ENCODE measurements at places on chromosomes 2 and 18.
A peak's percentile ranks its signal among the peaks of the same experiment; 100 is the strongest.

DNA sequence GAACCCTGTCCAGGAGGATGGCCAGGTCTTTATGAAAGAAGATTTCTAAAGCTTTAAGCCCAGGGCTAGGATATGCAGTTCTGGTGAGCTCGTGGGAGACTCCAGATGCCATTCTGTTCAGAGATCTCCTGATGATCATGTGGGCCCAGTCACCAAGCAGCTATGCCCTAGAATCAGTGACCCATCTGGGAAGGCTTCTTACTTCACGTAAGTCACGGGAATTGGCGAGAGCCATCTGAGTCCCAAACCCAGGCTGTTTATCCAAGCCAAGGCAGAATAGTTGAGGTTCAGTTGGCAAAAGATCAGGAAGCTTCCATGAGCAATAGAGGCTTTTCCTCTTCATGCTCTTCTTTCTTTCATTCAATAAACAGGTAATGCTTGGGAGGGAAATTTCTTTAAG, 23.9 kb downstream of the ANTXR1 start:
- H3K27me3 ChIP-seq: no peaks in the 10 kb centered on the region
- H3K36me3 ChIP-seq: no peaks in the 10 kb centered on the region
- no peak overlapping the region for H3K4me3 ChIP-seq
- H3K4me1 ChIP-seq: peaks cover 65% of the 10 kb centered on the region
- no peak for DNase-seq

- H3K4me1 ChIP-seq: no peaks in the 10 kb centered on the region
- no peaks in the 10 kb centered on the region for H3K27me3 ChIP-seq
- H3K4me3 ChIP-seq: no peak overlapping the region
- H3K36me3 ChIP-seq: no peaks in the 10 kb centered on the region
- no peak overlapping the region for H3K27ac ChIP-seq
These were observed 24.1 kb upstream of the RAMP1 start for GRCh38 chr2:237835372-237835771.

DNA sequence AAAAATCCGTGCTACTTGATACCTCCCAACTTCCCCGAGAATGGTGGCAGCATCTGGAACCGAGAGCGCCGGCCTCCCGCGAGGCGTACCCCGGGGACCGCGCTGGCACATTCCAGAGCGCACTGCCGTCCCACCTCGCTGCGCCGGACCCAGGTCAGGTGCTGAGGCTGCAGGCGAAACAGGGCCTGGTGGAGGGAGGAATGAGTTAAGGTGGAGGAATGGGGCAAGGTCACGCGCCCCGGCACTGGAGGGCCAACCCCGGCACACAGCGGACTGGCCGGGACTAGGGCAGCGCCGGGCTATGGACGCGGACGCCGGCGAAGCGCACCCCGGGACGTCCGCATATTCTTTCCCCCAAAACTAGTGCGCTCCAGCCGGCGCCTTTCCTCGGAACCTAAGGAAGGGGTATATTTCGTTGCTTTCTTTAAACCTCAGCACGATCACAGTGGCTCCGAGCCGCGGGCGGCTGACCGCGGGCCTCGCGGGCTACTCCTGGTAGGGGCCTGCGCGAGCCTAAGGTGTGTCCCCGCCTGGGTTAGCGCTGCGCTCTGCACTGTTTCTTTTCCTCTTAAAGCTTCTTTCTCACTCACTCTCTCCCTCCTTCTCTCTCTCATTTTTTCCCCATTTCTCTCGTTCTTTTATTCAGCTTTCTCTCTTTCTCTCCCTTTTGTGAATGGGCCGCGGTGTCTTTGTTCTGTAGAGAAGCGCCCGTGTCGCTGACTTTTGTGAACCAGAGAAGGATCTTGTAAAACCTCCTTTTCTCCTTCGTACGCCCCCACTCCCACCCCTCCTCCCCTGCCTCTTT, 2.1 kb upstream of the OTX1 start:
- H3K4me1 ChIP-seq: peaks cover 34% of the 10 kb centered on the region
- peaks cover 34% of the 10 kb centered on the region for H3K27me3 ChIP-seq
- peak overlapping the region; percentile 75 for H3K4me3 ChIP-seq
- peaks cover 7% of the 10 kb centered on the region for H3K36me3 ChIP-seq
- DNase-seq: no peak
- no peak overlapping the region for H3K27ac ChIP-seq

GRCh38 chr18:11885278-11885947, 22.7 kb downstream of the MPPE1 start:
- peaks cover 43% of the 10 kb centered on the region for H3K36me3 ChIP-seq
- no peaks in the 10 kb centered on the region for H3K27me3 ChIP-seq
- no peak overlapping the region for H3K4me3 ChIP-seq
- DNase-seq: no peak
- H3K4me1 ChIP-seq: no peaks in the 10 kb centered on the region

- no peaks in the 10 kb centered on the region for H3K4me1 ChIP-seq
- no peaks in the 10 kb centered on the region for H3K27me3 ChIP-seq
- H3K4me3 ChIP-seq: no peak overlapping the region
- DNase-seq: no peak
- H3K36me3 ChIP-seq: no peaks in the 10 kb centered on the region
These were observed 357.3 kb downstream of the ZEB2 start for GRCh38 chr2:144162652-144163051.

GRCh38 chr2:48896870-48897269, 141.3 kb upstream of the LHCGR start:
- H3K4me3 ChIP-seq: no peak overlapping the region
- no peaks in the 10 kb centered on the region for H3K4me1 ChIP-seq
- H3K27me3 ChIP-seq: no peaks in the 10 kb centered on the region
- H3K36me3 ChIP-seq: no peaks in the 10 kb centered on the region
- no peak for DNase-seq

DNA sequence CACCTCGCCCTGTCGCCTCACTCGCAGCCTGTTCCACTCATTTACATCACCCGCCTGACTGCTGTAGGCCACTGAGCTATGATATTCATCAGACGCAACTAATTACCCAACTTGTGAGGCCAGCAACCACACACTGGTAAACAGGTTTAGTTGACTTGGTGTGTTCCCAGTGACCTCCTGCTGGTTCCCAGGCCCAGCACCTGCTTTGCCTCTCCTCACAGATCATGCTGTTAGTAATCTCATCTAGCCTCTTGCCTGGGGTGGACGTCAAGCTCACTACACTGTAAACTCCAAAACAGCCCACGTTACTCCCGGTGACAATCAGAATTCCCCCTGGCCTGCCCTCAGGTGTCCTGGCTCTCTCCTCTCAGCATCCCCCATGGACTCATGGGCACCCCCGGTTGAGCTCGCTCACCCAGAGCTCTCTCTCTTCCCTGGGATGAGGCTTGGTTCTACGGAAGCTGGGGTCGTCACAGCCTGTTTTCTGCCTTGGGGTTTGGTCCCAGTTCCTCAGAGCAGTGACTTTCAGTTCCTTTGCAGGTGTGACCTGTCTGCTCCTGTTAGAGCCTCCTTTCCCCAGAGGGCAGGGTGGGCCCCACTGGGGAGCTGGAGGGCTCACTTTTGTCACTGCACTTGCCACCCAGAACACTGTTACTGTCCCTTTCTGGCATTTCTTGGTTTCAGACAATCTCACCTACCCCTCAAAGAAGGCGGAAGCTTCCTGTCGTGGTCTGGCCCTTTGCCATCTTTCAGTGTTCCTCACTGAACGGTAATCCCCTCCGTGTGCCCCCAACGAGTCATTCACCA, 40.3 kb downstream of the INPP5D start:
- no peak overlapping the region for H3K27ac ChIP-seq
- H3K4me3 ChIP-seq: no peak overlapping the region
- no peaks in the 10 kb centered on the region for H3K4me1 ChIP-seq

DNA sequence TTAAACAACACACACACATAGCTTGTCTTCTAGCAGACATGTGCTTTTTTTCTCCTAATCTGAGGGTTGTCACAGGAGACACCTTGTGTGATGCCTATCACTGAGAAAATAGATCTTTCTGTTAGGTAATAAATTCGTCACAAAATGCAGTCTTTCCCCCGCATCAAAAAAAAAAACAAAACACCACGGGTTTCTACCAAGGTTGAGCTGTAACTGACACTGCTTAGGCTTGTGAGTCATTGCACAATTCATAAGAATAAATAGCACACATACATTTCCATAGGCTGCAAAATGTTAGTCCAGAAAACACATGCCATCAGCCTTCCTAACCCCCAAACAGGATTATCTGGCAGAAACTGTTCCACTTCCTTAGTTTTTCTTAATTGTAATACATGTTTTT, 6.5 kb downstream of the TMEM163 start:
- peaks cover 8% of the 10 kb centered on the region for H3K4me1 ChIP-seq
- H3K36me3 ChIP-seq: no peaks in the 10 kb centered on the region
- H3K27ac ChIP-seq: no peak overlapping the region
- H3K4me3 ChIP-seq: no peak overlapping the region
- no peaks in the 10 kb centered on the region for H3K27me3 ChIP-seq

- peak overlapping the region; percentile 62 for H3K4me3 ChIP-seq
- peaks cover 31% of the 10 kb centered on the region for H3K4me1 ChIP-seq
- H3K27me3 ChIP-seq: no peaks in the 10 kb centered on the region
- no peaks in the 10 kb centered on the region for H3K36me3 ChIP-seq
- peak overlapping the region; percentile 78 for H3K27ac ChIP-seq
These were observed 118.2 kb downstream of the ZNF521 start for GRCh38 chr18:25233528-25234321.

GRCh38 chr2:177552422-177553175, 160.0 kb downstream of the AGPS start:
- peaks cover 9% of the 10 kb centered on the region for H3K4me1 ChIP-seq
- H3K36me3 ChIP-seq: no peaks in the 10 kb centered on the region
- peak; percentile 62 for DNase-seq
- peak overlapping the region; percentile 79 for H3K4me3 ChIP-seq
- H3K27ac ChIP-seq: peak overlapping the region; percentile 92
- H3K27me3 ChIP-seq: no peaks in the 10 kb centered on the region

DNA sequence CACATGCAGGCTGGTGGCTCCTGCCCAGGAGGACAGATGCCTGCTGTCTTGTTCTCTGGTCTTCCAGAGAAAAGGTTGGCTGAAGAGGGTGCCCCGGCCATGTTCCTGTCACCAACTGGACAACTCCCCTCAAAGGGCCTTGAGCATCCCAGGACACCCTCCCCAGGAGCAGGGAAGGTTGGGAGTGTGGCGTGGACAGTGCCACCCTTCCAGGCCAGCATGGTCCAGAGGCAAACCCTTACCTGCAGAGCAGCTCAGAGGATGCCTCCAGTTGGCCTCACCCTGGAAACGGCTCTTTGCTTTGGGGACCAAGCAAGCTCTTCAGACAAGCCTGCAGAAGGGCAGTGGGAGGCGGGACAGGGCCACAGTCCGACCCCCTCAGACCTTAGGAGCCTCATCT, 4.9 kb upstream of the GPC1 start:
- no peak overlapping the region for H3K4me3 ChIP-seq
- H3K27me3 ChIP-seq: no peaks in the 10 kb centered on the region
- no peaks in the 10 kb centered on the region for H3K36me3 ChIP-seq
- H3K4me1 ChIP-seq: peaks cover 7% of the 10 kb centered on the region
- H3K27ac ChIP-seq: no peak overlapping the region
- no peak for DNase-seq

DNA sequence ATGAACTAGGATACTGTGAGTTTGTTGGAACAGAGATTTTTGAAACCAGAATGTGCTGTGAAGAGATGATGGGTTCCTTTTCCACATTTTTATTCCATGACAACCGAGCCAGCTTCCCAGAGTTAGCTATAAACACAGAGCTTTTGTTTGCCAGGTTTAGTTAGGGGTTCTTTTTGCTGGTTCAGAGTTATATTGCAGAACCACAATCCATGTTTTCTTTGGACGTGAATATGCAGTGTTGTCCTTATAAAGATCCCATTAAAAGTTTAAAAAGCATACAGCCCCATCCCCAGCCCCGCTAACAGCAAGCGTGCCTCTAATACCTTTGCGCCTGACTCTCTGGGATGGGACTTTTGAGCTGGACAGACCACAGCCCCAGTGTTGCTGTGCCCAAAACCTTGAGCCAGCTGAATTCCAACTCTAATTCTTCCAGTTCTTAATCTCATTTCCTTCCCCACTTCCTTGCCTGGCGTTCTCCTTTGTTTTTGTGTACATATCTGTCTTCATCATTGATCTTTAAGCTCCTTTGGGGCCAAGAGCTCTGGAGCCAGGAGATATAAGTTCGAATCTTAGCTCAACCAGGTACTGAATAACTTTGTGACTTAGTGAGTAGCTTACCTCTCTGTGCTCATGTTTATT, 72.3 kb downstream of the SPATS2L start:
- H3K4me1 ChIP-seq: peaks cover 29% of the 10 kb centered on the region
- no peaks in the 10 kb centered on the region for H3K36me3 ChIP-seq
- no peak for DNase-seq

DNA sequence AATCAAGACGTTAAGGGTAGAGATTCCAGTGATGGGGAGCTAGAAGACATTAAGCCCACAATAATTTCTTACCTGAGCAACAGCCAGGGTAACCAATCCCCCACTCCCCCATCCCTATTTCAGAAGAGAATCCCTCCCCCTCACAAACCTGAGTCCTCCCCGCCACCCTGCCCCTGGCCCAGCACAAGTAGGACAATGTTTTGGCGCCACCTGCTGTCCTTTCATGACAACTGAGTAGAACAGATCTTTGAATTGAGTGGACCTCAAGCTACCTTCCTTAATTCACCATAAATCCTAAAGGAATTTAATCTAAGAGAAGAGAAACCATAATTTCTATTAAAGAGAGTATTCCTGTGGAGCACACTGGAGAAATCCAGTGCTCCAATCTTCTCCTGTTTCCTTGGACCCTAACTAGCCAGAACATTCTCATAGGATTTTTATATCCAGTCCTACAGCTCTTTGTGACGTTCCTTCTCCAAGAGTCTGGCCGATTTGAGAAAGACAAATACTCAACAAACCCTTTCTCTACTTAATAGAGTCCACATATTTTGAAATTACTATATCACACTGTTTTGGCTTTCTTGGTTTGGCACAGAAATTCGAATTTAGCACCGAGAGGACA, 41.1 kb downstream of the NHEJ1 start:
- no peak overlapping the region for H3K4me3 ChIP-seq
- DNase-seq: peak; percentile 19
- H3K27ac ChIP-seq: no peak overlapping the region
- H3K27me3 ChIP-seq: no peaks in the 10 kb centered on the region
- no peaks in the 10 kb centered on the region for H3K36me3 ChIP-seq
- peaks cover 2% of the 10 kb centered on the region for H3K4me1 ChIP-seq

DNA sequence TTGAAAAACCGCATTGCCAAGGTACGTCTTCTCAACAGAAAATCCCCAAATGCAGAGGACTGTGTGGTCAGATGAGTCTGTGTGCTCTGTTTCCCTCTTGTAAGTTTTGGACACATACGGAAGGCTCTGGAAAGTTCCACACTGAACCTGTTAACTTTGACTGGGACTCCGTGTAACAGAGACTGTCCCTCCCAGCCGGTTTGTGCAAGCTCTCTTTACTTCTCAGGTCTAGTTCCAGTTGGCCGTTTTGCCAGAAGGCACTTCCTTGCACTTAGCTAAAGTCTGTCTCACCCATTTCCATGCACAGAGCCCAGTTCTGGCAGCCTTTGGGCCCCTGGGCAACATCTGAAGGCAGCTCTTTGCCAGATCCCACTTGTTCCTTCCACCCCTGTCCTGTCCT, 22.0 kb downstream of the EFHD1 start:
- H3K36me3 ChIP-seq: no peaks in the 10 kb centered on the region
- peak overlapping the region; percentile 4 for H3K4me3 ChIP-seq
- peaks cover 41% of the 10 kb centered on the region for H3K4me1 ChIP-seq

- no peaks in the 10 kb centered on the region for H3K36me3 ChIP-seq
- no peak for DNase-seq
- no peak overlapping the region for H3K27ac ChIP-seq
- H3K27me3 ChIP-seq: no peaks in the 10 kb centered on the region
- H3K4me1 ChIP-seq: no peaks in the 10 kb centered on the region
These were observed 19.2 kb upstream of the SLC14A2 start for GRCh38 chr18:45596036-45596435.

- DNase-seq: no peak
- H3K27ac ChIP-seq: peak overlapping the region; percentile 90
- no peaks in the 10 kb centered on the region for H3K27me3 ChIP-seq
- peak overlapping the region; percentile 69 for H3K4me3 ChIP-seq
- H3K4me1 ChIP-seq: peaks cover 43% of the 10 kb centered on the region
These were observed 46.6 kb upstream of the HNRNPA3 start for GRCh38 chr2:177165721-177166711.

GRCh38 chr2:80530442-80531064, 226.0 kb upstream of the LRRTM1 start:
- no peaks in the 10 kb centered on the region for H3K27me3 ChIP-seq
- no peaks in the 10 kb centered on the region for H3K4me1 ChIP-seq
- H3K4me3 ChIP-seq: no peak overlapping the region
- no peak overlapping the region for H3K27ac ChIP-seq
- no peaks in the 10 kb centered on the region for H3K36me3 ChIP-seq
